GM04504 (cell line): ENCODE measurements at places on chromosomes 4 and X.

DNA sequence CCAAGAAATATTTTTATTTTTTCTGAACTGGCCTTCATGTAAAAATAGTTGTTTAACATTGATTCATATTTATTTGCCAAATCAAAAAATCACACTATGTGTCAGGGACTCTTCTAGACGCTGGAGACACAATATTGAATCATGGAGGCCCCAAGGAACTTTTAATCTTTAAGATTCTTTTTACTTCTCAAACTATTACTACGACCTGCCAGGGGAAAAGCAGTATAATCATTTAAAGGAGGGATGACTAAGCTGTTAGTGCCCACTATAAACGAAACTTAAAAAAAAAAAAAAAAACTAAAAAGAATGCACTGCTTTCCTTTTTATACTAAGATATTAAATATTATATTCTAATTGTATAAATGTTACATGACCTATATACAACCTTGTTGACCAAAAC, 84.7 kb downstream of the PPA2 start:
- DNase-seq: no peak

- DNase-seq: no peak
Measured at GRCh38 chrX:101904996-101905395, 26.8 kb downstream of the ZMAT1 start.

DNA sequence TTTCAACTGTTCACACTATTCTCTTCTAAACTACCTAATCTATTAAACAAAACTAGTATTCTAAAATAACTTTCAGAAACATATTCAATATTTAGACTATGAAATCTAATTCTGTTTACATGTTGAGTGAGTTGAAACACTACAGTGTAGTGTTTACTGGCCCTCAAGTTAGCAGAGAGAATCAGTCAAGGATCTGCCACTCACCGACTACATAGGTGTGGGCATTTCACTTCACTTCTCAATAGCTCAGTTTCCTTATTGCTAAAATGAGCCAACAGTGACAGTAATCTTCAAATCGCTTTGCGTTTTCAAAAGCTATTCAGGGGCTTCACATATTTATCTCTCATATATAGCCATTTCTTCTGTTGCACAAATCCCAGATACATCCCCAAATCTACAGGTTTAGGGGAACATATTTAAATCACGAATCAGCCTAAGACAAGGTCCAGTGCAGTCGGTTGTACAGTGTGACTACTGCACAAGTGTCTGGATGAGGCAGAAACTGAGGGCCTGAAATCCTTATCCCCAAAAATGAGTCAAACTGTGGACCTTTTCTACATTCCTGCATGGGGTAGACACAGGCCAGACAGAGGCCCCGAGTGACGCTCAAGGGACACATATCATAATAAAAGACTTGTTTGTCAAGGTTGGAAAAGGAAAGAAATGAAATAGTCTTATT, 129.8 kb downstream of the PPP3CA start:
- DNase-seq: no peak

DNA sequence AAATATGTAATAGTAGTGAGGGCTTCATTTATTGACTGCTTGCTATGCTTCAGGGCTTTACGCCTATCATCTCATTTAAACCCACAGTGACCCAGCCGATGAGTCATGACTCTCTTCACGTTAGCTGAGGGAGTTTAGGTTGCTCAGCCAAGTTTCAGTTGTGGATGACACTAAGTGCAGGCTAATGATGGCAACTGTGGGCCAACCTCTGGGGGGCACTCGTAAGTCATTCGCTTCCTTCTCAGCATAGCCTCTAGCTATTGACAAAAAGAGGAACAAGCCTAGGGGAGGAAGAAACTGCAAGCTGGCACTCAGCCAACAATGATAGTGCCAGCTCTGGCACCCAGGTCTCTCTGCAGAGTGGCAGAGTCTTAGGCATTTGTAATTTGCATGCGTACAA, 325.0 kb downstream of the ARHGAP10 start:
- peak; percentile 19 for DNase-seq

- DNase-seq: no peak
Measured at GRCh38 chr4:101174679-101175345, 172.5 kb downstream of the PPP3CA start.

DNA sequence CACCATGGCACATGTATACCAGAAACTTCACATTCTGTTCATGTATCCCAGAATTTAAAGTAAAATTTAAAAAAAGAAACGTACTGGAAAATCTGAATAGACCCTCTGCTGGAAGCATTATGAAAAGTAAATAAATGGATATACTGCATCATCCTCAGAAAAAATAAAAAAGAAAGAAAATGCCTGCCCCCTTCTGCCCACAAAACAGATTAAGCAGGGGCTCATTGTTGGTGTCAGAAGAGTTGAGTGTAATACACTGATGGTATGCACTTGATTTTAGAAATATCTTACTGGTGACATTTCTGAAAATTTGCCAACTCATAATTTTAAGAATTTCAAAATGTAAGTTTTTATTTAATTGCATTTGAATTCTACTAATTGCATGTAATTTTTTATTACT, 77.8 kb downstream of the LRP2BP start:
- DNase-seq: no peak

- DNase-seq: no peak
Measured at GRCh38 chrX:132071254-132071653, 48.2 kb downstream of the STK26 start.

- DNase-seq: no peak
Measured at GRCh38 chr4:159395693-159396092, 292.8 kb downstream of the RAPGEF2 start.

- no peak for DNase-seq
Measured at GRCh38 chrX:17531500-17531899, 156.5 kb downstream of the NHS start.

- DNase-seq: no peak
Measured at GRCh38 chr4:123849495-123849894, 452.9 kb downstream of the SPRY1 start.

GRCh38 chr4:79198951-79199587, 126.8 kb downstream of the NAA11 start:
- no peak for DNase-seq

DNA sequence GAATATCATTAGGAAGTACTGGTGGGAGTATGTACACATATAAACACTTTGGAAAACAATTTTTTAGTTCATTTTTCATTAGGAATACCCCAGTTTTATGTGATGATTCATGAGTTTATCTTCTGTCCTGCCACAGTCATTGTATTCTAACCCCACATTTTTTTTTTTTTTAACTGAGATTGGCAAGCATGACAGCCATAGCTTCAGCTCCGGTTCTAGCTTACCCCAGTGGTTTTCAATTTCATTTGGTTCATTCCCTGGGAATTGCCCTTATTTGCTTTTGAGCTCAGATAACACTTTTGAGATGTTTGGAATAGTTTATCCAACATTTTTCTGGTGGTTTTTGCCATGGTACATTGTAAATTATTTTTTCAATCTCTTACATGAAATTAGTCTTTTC, 21.0 kb upstream of the FMR1 start:
- DNase-seq: no peak

DNA sequence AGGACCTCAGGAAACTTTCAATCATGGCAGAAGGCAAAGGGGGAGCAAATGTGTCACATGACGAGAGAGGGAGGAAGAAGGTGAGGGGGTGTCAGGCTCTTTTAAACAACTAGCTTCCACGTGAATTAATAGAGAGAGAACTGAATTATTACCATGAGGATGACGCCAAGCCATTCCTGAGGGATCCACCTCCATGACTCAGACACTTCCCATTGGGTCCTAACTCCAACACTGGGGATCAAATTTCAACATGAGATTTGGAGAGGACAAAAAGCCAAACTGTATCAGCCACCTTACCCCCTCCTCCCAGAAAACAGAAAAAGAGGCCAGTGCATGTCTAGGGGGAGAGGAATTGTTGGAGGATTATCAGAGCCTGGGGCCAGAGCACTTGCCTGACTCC, 40.4 kb upstream of the LAS1L start:
- DNase-seq: no peak

- peak; percentile 42 for DNase-seq
Measured at GRCh38 chr4:75542824-75543223, 13.0 kb upstream of the ODAPH start.

DNA sequence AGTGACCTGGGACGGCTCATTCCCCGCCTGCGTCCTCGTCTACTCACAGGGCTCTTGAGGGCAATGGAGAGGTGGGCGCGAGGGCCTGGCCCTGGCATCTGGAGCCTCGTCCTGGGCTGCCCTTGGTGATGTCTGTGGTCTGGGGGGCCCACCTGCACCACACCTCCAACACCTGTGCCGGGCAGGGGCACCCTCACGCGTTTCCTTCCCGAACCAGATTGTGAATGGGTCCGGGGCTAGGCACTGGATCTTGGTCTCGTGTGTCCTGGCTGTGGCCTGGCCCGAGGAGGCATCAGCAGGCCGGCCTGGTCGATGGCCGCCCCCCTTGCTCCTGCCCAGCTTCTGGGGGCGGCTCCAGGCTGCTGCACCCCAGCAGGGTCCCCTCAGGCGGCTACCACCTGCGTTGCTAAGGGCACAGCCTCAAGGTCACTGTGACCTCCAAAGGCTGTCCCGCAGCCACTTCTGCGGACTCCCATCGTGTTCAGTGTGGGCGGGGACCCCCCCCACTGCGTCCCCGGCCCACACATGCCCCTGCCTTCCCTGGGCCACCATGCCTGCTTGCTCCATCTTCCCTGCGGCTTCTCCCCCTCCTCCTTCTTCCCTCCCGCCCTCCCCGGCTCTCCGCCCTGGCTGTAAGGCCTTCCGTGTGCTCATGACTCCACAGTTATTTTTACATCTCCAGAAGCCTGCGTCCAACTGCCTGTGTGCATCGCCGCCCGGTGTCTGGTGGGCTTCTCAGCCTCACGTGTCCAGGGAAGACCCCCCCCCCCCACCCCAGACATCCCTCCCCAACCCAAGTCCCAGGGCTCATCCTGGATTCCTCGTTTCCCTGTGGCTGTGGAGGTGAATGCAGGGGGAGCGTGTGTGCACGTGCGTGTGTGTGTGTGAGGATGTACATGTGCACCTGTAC, 3.8 kb downstream of the DOK7 start:
- DNase-seq: no peak

- DNase-seq: no peak
Measured at GRCh38 chrX:47590984-47591383, 8.7 kb downstream of the TIMP1 start.

DNA sequence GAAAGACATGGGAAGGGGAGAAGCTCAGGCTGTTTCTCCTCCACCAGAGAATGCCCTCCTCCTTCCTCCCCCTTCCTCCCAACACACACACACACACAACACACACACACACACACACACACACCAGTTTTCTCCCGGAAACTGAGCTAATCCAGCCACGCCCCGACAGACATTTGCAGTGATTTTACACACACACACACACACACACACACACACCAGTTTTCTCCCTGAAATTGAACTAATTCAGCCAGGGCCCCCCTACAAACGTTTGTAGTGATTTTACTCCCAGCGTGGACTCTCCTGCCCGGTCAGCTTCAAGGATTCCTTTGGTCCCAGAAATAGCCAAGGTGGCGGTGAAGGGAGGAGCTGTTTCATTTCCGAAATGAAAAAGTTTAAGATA, 32.9 kb upstream of the STX18 start:
- peak; percentile 66 for DNase-seq

DNA sequence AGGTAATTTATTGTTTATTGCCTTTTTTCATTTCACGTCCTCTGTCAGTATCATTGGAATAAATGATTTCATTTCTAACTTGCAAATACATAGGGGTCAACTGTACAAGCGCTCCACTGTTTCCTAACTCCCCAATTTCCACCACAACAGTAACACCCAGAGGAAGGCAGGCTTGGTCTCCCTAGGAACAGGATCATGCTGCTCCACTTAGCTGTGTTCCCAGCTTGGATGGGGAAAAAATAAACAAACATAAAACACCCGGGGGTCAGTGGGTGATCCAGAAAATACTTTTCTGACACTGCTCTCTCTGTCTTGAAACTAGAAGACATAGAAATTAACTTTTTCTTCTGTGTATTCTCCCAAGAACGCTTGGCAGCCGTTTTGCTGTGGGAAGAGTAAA, 772.5 kb downstream of the TRIML1 start:
- no peak for DNase-seq

GRCh38 chr4:36123906-36124305, 120.4 kb downstream of the ARAP2 start:
- no peak for DNase-seq

DNA sequence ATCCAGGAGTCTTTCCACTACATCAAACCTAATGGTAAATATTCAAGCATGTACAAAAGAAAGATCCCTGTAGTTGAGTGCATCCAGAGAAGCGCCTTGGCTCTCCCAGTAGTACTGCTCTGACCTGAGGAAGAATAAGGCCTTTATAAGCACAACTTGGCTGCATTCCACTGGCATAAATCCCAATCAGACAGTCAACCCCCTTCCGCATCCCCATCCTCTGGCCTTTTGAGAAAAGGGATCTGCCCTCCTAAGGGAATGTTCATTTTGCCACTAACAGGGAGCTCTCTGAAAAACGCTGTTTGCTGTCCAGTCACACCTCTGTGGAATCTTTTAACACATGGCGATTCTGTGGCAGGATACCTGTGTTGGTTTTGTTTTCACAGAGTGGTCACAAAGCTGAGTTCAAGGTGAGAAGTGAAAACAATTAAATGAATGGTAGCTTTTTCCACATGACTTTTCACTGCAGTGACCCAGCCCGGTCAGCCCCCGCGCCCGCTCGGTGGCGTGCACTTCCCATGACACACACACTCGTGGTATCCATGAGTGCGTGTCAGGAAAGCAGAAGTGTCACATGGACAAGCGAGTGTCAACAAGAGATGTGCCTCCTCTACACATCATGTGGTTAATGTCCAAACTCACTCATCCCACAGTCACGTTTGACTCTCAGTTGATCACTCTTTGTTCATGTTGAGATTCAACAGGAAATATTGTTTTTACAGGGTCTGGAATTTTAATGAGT, 112.2 kb upstream of the ENPP6 start:
- DNase-seq: no peak

DNA sequence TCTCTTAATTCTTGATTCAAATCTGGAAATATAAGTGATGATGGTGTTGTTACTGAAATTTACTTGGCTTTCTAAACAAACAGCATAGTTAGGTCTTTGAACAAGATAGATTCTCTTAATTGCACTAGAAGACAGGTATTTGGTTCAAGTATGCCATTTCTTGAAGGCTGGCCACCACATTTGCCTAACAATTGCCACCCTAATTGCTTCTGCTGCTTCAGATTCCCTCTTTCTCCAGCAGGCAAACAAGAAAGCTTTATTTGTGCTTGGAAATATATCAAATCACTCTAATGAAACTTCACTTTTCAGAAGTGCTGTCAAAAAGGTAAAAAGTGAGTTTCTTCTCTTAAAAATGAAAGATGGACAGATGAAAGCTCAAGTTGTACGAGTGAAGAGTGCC, 418.6 kb downstream of the INPP4B start:
- no peak for DNase-seq
